CD8-positive, alpha-beta T cell (primary cell): ENCODE measurements at places on chromosomes 11 and 22.

GRCh38 chr11:9320047-9320446, 5.7 kb upstream of the TMEM41B start:
- no peak for DNase-seq

DNA sequence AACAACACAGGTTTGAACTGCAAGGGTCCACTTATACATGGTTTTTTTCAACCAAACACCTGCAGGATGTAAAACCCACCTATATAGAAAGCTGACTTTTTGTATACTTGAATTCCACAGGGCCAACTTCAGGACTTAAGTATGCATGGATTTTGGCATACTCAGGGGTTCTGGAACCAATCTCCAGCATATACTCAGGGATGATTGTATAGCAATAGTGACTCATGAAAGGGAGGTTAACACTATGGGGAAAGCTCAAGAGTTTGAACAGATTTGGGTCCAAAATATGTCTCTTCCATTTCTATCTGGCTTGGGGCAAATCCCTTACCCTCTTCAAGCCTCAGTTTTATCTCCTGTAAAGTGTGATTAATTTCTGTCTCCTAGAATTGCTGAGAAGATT, 94.9 kb downstream of the MICAL2 start:
- no peak for DNase-seq

DNA sequence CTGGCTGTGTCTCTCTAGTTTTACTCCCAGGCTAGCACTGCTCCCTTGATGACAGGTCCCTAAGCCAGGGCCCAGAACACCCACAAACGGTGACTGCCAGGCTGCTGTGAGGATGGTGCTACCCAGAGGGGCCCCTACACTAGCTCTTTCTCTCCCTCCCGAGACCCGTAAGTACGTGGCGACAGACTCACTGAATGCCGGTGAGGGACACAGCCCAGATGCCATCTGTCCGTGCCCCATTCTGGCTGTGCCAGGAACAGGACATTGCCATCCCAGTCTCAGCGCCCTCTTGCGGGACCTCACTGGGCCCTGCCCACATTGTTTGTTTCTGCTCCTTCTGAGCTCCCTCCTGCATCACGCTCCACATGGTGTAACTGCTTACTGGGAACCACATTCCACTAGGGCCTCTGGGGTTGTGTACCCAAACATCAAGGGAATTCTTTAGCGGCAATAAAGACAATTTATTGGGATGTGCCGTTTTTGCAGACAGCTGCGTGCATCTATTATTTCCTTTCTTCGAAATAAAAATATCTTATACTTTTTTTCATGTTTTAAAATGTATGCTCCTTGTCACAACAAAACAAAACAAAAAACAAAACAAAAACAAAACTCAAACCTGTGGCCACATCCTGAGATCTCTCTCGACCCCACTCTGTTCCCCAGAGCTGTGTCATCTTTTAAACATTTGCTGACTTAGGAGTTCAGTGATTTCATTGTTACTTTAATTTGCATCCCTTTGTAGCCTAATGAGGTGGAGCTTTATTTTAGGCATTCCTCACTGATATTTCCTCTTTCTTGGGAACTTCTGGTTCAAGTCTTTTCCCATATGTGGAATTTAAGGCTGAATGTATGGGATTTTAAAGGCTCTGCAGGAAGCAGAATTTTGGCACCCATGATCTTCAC, 4.4 kb upstream of the TPCN2 start:
- no peak for DNase-seq

DNA sequence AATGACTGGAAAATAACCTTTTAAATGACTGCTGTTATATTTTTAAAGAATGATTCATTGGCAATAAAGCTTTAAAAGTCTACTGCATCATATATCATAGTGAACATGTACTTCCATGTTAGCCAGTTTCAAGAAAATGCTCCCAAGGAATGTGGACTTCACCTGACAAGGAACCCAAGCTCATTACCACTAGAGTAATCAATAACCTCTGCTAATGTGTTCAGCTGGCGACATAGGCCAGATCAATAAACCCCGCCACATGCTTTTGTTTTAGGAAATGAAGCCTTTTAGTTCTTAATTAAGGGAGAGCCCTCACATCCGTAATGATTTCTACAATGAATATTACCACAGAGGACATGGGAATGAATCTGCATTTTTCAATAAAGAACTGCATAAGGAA, 1219.9 kb upstream of the CNTN5 start:
- DNase-seq = no peak

DNA sequence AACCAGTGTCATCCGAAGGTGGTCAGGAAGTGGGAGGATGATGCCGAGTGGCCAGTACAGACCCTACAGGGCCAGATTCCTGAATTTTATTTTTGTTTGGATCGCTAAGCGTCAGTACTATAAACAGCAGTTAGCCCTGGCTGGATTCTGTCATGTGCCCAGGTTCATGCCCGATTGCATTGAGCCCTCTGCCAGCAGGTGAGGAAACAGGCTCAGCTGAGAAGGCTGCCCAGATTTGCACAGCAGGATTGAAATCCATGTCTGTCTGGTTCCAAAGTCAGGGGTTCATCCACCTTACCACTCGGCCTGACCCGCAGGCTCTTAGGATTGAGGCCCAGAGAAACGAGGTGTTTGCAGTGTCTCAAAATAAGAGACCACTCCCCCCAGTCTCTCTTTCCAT, 9.1 kb upstream of the TBC1D22A start:
- no peak for DNase-seq

DNA sequence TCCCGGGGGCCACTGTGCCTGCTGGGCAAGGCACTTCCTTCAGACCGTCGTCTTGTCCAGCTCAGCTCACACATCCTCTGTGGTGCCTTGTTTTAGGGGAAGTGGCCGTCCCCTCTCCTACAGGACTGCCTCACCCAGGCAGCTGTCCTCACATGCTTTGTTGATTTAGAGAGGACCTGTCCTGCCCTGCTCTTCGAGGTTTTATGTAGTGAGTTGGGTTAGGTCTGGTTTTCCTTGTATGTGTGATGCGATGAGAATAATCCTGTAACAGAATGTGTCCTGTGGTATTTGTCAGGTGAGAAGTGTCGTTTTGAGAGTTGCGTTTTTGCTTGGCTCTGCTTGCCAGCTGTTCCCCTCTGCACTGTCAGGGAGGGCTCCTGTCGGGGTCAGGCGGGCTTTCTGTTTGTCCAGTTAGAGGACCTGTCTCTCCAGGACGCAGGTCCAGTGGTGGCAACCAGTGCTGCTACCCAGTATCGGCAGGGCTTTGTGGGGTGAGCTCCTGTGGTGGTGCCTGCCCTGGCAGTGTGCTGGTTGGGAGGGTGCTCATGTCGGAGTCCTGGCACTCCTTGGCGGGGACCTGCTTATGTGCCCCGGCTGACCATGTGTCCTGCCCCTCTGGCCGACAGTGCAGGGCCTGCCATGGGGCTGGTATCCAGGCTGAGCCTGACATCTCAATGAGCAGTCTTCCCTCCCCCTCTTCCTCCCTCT, 41.3 kb downstream of the MUC6 start:
- no peak for DNase-seq

- no peak for DNase-seq
Observed at GRCh38 chr11:120052196-120052775, 85.6 kb downstream of the TRIM29 start.

DNA sequence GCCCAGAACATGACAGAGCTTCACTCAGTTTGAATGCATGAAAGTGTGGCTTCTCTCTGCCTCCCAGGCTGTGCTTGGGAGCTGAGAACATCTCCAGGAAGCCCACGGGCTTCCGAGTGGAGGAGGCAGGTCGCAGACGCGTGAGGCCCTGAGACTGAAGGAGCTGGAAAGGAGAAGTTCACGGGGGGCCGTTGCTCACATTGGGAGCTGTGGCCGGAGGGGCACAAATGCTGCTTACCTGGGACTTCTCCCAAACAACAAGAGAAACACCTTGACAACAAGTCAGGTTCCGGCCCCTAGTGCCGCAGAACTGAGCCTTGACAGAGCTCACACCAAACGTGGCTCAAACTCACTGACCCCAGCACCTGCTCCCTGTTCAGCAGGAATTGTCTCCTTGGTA, 207.0 kb downstream of the BRD1 start:
- DNase-seq = no peak

GRCh38 chr11:126658306-126659056, 303.0 kb downstream of the ST3GAL4 start:
- no peak for DNase-seq

GRCh38 chr11:114187173-114187572, 109.0 kb upstream of the NNMT start:
- DNase-seq = no peak

GRCh38 chr22:36831206-36831605, 14.4 kb upstream of the PVALB start:
- DNase-seq = no peak
